ENCODE measurements at places on chromosomes 16 and 17.
A peak's percentile ranks its signal among the peaks of the same experiment; 100 is the strongest.

DNA sequence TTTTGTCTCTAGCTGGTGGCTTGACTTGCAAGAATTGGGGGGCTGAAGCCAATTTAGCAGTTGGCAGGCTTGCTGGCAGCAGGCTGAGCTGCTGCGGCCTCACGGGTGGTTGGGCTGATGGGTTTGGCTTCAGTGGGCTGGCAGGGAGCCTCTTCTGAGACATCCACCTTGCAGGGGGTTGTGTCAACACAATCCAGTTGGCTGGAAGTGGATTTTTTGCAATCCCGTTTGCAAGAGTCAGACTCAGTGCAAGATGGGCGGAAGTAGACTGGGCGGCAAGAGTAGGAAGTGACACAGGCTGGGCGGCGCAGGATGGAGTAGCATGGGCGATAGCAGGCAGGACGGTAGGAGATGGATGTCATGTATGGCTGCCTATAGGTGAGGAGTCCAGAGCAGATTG lies 1.5 kb downstream of the KRTAP16-1 start:
- DNase-seq: no peak

GRCh38 chr17:50920891-50921586 lies 54.9 kb upstream of the TOB1 start:
- no peak for DNase-seq

DNA sequence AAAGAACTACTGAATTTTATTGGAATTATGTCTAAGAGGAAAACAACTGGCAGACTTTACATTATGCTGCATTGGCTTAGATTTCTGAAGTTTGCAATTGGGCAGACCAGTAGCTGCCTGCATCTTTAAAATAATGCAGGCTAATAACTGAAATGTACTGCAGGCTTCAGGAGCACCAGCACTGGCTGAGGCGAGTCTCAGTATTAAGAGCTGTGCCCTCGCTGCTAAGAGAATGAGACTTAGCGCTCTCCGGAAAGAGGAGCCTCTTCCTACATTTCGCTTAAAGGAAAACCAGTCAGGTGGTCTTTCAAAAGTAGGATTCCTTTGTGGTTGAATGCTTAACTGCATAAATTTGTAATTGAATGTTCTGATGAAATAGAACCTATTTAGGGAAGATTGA lies 885 bp downstream of the CNTNAP4 start:
- DNase-seq: no peak

DNA sequence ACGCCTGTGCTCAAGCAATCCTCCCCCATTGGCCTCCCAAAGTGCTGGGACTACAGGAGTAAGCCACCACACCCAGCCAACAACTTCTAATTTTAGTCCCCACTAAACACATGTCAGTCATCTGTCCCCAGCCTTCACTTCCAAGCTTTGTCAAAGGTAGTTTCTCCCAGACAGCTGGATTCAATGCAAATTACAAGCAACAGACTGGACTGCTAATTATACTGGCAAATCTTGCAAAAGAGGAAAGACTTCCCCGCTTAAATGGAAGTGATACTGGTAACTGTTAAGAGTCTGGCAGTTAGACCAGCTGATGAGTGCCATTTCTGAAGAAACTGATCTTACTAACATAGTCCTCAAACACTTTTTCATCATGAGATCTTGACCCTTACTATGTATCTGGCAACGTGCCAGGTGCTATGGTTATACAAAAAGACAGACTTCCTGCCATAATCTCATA lies 8.2 kb upstream of the GGA2 start:
- DNase-seq: no peak

DNA sequence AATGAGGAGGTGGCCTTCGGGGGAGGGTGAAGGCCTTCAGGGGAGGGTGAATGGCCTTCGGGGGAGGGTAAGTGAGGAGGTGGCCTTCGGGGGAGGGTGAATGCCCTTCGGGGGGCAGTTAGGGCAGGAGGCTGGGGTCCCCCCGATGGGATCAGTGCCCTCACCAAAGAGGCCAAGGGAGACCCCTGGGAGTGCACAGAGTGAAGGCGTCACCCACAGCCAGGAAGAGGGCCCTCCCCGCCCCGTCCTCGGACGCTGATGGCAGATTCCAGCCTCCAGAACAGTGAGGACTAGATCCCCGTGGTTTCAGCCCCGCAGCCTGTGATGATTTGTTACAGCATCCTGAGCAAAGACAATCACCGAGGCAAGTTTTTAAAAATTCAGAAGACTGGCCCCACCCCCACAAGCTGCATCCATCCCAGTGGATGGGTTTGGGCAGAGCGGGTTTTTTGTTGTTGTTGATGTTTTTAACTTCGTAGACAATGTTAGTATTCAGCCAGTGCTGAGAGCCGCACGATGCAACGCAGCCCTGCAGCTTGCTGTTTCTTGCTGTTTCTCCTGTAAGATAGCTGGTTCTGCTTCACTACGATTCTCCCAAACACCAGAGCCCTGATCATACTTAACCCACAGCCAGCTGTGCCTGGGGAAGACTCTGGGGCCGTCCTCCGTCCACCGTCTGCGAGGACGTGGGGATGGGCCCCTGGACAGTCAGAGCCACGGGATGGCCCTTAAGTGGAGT lies 40.7 kb upstream of the CBFA2T3 start:
- DNase-seq: no peak

- DNase-seq: no peak
Observed at GRCh38 chr17:77124192-77124889, 16.4 kb upstream of the SEC14L1 start.

GRCh38 chr17:33079201-33079600 lies 87.6 kb downstream of the SPACA3 start:
- no peak for DNase-seq

DNA sequence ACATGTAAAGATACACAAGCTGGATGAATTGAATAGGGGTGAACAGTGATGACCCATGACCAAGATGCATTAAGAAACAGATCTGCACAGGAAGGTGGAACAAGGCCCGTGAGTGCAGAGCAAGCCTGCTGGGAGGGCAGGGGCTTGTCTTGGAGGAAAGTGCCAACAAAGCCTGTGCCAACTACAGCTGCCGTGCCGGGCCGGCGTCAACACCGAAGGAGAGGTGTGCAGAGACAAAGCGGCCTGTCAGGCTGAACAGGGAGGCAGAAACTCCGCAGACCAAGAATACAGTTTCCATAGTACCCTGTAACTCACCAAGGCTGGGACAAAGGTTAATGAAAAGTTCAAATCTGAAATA lies 46.7 kb downstream of the ANKRD11 start:
- DNase-seq: no peak

DNA sequence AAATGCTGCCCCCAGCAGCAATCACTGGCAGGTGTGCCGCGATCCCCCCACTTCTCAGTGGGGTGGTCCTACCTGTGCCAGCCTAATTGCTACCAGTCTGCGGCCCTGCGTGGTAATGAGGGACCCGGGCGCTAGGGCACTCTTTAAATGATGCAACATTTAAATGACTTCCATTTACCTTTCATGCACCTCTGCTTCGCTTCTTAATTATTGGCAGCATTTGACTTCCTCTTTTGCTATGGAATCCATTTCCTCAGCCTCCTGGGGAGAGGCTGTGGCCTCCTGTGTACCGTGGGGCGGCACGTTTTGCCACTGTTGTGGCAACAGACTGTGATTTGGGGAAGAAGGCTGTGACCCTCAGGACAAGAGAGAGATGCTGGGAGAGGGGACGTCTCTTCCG lies 86.1 kb downstream of the RPA1 start:
- no peak for DNase-seq

DNA sequence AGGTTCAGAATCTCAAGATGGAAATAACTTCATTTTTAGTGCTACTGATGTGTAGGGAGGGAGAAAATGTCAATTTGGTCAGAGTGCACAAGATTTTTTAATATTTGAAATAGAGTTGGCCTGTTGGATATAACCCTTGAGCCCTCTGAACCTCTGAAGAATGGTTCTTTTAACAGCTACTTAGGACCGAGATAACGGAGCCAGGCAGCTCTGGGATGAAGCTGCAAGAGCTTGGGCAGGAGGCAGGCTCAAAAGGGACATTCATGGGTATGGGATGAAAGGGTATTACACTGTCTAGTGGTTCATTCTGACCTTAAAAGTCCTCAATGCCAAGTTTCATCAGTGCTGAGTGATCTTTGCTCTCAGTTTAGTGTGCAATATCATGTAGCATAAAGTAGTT lies 111.4 kb upstream of the CPHXL start:
- DNase-seq: no peak

DNA sequence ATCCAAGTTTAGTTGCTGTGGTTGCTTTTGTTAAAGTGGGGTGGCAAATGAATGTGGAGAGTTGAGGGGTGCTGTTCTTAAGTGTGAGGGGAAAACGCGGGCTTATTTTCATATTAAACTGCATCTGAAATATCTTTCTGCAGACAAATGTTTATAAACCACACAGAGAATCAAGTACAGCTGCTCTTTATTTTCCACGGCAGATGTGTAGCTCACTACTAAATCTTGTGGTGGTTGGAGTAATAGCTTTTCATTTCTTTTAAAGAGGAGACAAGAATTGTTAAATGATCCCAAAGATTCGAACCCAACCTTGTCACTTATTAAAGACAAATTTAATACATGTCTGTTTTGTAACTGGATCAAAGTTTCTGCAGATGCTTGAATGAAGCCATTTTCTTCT lies 2.1 kb downstream of the CLTC start:
- DNase-seq: no peak

DNA sequence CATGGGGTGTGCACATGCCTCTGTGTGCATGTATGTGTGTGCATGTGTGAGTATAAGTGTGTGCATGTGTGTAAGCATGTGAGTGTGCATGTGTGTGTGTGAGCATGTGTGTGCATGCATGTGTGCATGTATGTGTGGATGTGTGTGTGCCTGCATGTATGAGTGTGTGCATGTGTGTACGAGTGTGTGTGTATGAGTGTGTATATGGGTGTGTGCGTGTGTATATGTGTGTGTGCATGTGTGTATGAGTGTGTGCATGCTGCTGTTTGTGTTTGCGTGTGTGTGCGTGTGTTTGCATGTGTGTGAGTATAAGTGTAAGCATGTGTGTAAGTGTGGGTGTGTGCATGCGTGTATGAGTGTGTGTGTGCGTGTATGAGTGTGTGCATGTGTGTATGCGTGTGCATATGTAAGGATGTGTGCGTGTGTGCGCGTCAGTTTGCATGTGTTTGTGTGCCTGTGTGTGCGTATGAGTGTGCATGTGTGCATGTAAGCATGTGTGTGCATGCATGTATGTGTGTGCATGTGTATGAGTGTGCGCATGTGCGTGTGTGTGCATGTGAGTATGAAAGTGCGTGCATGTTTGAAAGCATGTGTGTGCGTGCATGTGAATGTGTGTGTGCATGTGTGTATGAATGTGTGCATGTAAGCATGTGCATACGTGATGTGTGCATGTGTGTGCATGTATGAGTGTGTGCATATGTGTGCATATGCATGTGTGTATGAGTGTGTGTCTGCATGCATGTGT lies 8.6 kb downstream of the TPSD1 start:
- DNase-seq: no peak

GRCh38 chr16:17529982-17530760 lies 59.4 kb upstream of the XYLT1 start:
- DNase-seq: no peak

- DNase-seq: no peak
Observed at GRCh38 chr17:9934331-9934730, 29.3 kb upstream of the RCVRN start.

DNA sequence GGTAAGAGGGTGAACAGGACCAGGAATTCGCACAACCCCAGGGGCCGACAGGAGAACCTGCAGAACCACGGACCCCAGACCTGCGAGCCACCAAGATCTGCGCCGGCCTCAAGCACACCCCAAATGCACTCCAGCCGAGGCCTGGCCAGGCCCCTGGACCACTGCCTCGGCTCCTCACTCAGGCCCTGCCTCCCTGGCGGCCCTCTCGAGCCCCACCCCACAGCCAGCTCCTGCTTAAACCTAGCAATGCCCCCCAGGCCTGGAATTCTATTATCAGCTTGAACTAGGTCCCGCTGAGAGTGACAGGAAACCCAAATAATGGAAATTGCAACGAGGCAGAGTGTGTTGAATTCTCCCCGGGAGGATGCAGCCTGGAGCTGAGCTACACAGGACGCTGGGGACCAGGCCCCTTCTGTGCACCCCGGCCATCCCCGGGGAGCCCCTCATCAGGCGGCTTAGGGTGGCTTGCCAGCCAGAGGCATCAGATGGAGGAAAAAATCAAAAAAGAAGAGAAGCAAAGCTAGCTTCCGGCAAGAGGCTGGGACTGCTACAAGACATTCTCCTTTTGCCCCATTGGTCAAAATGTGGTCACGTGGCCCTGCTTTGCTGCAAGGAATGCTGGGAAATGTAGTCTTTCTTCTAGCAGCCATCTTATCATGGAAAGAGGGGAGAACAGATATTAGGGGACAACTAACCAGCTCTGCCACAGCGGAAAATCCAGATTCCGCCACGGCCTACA lies 2.4 kb upstream of the ENPP7 start:
- peak; percentile 67 for DNase-seq

- no peak for DNase-seq
Observed at GRCh38 chr17:72205357-72205756, 84.5 kb downstream of the SOX9 start.

GRCh38 chr17:50194140-50194933 lies 7.1 kb downstream of the COL1A1 start:
- DNase-seq: no peak

DNA sequence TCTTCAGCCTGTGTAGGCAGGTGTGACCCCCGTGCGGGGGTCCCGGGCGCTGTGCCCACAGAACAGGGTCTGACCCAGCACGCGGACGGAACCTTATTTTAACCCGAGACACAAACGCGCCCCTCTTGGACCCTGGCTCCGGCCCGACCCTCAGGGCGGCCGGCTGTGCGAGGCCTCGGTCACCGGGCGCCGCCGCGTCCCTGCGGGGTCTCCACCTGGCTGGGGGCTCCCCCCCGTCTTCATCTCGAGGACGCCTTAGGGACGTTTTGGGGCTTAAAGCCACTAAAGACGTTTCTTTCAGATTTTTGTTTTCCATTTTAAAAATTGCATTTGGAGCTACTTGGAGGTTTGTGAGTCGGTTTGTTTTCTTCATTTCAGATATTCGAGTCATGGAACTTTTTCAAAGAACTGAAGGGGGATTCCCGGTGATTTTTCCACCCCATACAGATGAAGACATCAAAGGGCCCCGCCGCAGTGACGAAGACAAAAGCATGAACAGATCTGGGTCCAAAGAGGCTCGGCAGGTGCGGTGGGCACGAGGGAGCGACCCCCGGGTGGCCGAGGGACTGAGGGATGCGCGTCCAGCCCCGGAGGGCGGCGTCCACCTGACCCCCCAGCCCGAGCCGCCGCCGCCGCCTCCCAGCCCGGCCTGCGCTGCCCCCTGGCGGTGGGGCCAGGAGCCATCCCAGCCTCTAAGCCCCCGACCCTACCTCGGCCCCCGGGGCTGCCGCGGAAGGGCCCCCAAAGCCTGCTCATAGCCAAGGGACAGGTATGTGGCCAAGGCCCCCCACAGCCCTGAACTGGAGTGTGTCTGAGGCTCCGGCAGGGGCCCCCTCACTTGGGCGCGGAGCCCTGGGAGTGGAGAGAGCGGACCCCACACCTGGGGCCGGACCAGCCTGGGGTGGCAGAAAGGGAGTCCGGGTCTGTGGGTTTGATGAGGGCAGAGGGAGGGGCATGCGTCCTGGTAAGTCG lies 3.8 kb upstream of the CD7 start:
- DNase-seq: peak; percentile 70

GRCh38 chr16:15785386-15786059 lies 71.3 kb downstream of the MYH11 start:
- DNase-seq: no peak

Measured in stimulated activated CD8-positive, alpha-beta memory T cell treated with anti-CD3 and anti-CD28 coated beads, Interleukin-4, amount 100 ng/mL, for 1 hour (primary cell).